ENCODE measurements at places on chromosomes 6 and 20. TPM values are rescaled to one million over a fixed set of nuclear protein-coding genes. Genes with fewer than 3 reads are reported as not detected.

DNA sequence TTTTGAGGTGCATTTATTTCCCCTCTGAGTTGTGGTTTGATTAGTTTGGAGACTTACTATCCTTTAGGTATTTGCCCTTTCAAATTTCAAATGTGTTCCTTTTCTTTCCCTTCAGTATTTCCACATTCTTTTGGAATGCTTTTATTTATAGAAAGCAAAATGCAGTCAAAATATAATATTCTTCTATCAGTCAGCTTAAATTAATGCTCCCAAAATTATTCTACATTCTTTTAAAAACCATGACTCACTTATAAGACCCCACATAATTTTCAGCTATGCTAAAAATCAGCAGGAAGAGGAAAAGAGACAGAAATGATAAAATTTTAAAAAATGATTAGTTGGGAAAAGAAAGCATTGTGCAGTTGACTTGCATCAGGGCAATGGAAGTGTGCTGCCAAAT, 180.0 kb upstream of the SMLR1 start:
- no peak for DNase-seq

The BEND6 gene
- total RNA-seq = 2.1 TPM

The ENPP1 gene
- 3.8 TPM for total RNA-seq

DNA sequence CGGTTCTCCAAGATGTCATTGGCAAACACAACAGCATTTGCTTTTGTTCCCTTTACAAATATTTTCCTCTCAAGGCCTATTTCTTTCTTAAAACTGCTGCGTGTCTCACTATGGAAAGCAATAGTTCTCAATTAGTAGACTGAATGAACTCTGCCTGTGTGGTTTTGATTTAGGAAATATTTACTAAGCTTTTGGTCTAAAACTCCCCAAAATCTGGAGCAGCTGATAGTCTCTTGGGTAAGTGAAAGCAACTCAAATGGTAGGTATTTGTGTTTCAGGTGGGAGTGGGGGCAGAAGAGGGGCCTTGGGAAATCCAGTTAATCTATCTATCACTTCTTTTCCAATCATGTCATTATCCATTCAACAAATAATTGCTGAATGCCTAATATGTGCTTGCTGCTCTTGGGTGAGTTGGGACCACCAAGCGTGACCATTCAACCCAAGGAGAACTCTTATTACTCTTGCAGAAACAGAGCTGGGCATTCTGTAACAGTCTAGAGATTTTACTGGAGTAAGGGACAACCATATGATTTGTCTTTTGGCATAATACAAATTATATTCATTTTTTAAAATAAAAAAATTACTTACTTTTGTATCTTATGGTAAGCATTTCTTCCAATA, 33.2 kb upstream of the ADTRP start:
- DNase-seq = no peak

- no peak for DNase-seq
Observed at GRCh38 chr20:9485614-9486340, 28.6 kb upstream of the LAMP5 start.

- no peak for DNase-seq
Observed at GRCh38 chr6:2523061-2523460, 227.7 kb downstream of the MYLK4 start.

Data from renal cortical epithelial cell (primary cell).